ENCODE measurements at places on chromosomes 16 and 17. TPM values are rescaled to one million over a fixed set of nuclear protein-coding genes. Genes with fewer than 3 reads are reported as not detected.

- no peak for DNase-seq
These were observed 6.0 kb downstream of the CLEC16A start for GRCh38 chr16:10950393-10950792.

GRCh38 chr16:53024045-53024444, 28.7 kb downstream of the CHD9NB start:
- DNase-seq: no peak

DNA sequence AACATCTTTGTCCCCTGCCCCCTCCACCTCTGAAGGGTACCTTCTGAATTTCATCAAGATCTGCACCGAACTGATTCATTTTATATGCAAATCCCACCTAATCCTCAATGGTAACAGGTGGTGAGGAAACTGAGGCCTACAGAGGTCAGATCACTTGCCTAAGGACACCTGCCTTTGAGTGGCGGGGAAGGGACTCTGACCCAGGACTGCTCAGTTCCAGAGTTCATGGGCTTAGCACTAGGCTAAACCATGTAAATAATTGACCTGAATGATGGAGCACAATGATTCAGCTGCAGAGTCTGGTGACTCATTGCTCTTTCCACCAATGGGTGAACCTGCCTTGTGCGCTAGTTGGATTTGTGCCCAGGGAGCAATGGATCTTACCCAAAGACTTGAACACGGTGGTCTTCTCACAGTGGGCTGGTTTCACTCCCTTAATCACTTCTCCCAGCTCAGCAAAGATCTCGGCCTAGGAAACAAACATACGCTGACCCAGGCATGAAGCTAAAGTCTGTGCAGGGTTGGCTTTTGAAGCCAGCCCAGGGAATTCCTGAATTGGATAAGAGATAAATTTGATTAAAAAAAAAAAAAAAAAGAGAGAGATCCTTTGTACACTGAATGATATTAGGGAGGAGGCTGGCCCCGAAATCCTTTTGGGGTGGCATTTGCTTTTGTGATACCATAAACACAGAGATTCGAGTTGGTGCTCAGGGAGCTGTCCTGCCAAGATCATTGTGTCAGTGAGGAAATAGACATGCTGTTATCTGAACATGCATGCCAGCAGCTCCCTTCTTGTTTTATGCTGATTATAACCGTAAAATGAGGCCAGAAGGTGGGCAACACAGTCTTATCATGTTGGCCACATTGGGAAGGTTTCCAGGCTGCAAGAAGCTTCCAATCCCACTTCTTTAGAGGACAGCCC, 17.0 kb downstream of the CRYM start:
- no peak for DNase-seq

GRCh38 chr17:39548494-39549225, 59.1 kb downstream of the NEUROD2 start:
- DNase-seq: no peak

The ST6GALNAC1 gene
- not detected for total RNA-seq

DNA sequence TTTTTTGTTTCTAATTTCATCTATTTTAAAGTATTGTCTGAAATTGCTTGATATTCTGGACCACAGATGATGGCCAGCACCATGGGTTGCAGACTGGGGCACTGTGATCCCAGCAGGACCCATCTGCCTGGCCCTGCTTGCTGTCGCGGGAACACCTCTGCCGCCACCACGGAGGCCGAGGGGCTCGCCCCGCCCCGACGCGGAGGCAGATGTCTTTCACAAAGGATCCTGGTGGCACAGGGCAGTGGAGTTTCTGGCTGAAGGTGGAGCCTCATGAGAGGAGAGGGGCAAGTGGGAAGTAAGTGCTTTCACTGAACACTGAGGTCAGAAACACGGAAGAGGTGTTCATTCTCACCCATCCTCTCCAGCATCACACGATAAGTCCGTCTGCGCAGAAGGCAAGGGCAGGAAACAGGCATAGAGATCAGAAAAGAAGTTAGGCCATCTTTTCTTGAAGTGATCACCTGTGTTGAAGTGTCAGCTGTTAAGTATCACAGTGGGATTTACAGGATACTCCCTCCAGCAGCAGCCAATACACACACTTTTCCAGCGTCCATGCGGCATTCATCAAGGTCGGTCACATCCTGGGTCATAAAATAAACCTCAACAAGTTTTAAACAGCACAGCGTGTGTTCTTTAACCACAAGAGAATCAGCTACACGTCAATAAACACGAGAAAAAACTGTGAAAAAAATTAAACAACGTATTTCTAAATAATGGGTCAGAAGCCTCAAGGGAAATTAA, 194.5 kb downstream of the RPTOR start:
- DNase-seq: no peak

GRCh38 chr16:28563218-28563617, 9.5 kb downstream of the SGF29 start:
- no peak for DNase-seq

DNA sequence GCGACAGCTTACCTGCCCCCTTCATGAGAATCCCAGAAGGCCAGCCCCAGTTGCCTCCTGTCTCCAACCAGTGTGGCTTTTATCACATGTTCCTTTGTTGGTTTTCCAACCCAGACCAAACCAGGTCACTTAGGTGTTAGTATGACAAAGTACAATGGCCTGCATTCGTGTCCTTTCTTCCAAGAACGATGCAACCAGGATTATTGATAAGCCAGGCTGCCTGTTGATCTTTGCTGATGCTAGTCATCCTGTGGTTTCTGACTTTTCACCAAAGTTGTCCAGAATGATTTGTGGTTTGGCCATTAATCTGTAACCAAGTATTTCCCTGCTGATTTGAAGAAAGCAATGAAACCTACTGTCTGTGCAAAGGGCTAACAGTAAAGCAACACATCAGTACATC, 191.4 kb downstream of the CYLD start:
- no peak for DNase-seq

DNA sequence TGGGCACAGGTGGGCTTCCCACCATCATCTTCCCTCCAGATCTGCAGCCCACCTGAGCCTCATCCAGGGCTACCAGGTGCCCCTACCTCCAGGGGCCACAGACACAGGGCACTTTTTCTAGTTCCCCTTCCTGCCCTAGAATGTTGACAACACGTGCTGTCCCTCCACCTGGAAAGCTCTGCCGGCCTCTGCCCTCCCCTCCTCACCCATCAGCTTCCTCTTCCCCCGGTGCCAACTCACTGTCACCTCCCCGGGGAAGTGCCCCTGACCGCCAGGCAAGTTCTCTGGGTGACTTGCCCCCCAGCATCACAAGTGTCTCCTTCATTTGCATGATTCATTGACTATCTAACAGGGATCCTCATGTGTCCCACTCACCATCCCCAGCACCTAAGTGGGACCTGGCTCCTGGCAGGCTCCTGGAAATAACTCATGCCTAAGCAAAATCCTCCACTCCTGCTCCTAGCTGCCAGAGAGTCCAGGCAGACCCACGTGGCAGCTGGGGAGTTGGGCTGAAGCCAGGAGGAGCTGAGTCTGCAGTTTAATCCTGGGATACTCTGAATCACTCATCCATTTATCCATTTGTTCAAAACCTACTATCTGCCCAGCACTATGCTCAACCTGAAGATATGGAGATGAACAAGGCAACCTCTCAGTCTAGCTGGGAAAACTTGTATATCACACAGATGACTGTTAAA, 304.4 kb downstream of the FOXL1 start:
- DNase-seq: no peak

The TMEM238L gene
- total RNA-seq: not detected

The TEKT5 gene
- total RNA-seq: 0.25 TPM

DNA sequence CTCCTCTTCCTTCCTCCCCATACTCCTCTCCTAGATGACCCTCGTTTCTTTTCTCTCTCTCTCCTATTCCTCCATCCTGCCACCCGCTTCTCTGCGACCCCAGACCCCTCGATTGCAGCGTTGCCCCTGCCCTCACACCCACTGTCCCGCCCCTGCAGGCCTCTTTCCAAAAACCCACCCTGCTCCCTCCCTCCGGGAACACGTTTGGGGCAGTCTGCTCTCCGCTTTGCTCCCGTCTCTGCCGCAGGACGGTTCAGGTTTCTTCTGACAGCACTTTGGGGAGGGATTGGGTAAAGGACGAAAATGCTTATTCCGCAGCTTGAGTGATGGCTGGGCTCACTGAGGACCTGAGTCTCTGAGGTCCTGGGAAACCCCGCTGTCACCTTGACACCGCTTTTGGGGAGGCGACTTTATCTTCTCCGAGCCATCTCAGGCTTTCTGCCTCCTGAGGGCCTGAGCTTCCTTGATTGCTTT, 690 bp downstream of the NDE1 start:
- peak; percentile 7 for DNase-seq

DNA sequence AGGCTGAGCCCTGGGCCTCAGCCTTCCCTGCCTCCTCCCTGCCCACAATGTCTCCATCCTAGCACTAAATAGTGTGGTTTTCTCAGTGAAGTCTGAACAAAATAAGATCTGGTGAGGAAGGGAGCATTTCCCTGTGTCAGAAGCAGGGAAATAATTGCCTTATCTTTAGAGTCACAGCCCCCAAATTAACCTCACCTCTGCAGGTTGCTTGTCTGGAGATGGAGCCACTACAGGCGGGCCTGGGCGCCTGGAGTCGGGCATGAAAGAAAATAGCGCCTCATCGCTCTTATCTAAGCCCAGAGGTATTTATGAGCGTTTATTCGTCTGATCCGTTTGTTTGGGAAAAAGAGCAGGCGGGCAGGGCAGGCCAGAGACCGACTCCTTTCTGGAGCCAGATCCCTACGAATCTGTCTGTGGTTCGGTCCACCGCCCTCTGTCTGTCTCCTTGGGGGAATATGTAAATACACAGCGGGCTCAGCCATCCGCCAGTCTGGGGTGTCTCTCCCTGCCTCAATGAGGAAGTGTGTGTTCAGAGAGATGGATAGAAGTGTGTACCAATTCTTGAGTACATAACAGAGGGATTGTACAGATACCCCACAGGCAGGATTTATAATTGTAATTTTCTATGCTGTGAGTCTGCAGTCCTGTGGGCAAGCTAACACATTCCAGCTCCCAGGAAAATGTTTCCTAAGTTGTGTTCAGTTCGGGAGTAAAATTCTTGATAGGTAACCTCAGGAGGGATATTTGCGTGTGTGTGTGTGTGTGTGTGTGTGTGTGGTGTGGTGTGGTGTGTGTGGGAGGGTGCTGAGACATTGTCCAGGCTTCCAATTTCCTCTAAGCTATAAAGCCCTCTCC, 4.3 kb downstream of the HOXB6 start:
- DNase-seq: no peak

The MT1H gene
- not detected for total RNA-seq

DNA sequence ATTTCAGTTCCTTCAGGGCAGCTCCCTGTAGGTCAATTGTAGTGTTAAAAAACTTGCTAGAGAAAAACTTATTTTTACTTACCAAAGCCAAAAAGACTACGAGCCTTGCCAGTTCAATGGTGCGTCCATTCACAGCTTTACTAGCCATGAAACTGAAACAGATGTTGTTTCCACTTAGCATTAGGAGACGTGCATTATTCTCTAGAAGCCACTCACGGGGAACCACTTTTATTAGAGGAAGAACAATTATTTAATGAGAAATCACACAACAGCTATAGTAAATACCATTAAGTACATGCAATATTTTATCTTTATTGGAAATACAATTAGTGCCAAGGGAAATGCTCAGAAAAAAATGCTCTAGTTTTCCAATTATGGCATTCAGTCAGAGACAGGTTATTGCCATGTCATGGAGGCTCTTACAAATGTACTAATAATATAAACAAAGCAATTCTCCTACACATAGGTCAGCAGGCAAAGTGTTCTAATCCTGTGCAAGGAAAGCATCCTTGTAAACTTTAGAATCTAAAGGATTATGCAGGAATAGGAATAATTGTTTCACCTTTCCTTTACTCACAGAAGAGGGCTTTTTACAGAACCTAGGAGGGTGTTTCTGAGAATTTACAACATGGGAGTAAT, 17.4 kb downstream of the LASP1NB start:
- no peak for DNase-seq

DNA sequence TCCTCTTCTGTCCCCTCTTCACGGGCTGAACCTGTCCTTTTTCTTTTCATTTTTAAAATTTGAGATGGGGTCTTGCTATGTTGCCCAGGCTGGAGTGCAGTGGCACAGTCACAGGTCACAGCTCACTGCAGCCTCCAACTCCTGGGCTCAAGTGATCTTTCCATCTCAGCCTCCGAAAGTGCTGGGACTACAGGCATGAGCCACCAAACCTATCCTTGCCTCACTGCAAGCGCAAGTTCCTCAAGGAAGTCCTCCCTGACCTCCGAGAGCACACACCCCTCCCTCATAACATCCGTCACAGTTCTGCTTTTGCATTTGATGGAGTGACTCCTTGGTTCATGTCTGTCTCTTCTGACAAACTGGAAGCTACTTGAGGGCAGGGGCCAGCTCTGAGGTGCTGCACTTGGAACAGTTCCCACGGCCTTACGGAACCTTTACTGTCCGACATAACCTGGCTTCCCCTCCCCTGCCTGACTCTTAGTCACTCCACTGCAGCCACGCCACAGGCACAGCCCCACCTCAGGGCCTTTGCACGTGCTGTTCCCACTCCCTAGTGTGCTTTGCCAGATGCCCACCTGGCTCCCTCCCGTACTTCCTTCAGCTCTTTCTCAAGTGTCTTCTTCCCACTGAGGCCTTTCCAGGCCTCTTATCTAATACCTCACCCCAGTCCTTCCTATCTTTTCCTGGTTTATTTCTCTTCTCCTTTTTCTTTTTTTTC, 4.4 kb downstream of the TBX6 start:
- DNase-seq: no peak

GRCh38 chr16:85461814-85462713, 151.1 kb upstream of the GSE1 start:
- DNase-seq: peak; percentile 26

DNA sequence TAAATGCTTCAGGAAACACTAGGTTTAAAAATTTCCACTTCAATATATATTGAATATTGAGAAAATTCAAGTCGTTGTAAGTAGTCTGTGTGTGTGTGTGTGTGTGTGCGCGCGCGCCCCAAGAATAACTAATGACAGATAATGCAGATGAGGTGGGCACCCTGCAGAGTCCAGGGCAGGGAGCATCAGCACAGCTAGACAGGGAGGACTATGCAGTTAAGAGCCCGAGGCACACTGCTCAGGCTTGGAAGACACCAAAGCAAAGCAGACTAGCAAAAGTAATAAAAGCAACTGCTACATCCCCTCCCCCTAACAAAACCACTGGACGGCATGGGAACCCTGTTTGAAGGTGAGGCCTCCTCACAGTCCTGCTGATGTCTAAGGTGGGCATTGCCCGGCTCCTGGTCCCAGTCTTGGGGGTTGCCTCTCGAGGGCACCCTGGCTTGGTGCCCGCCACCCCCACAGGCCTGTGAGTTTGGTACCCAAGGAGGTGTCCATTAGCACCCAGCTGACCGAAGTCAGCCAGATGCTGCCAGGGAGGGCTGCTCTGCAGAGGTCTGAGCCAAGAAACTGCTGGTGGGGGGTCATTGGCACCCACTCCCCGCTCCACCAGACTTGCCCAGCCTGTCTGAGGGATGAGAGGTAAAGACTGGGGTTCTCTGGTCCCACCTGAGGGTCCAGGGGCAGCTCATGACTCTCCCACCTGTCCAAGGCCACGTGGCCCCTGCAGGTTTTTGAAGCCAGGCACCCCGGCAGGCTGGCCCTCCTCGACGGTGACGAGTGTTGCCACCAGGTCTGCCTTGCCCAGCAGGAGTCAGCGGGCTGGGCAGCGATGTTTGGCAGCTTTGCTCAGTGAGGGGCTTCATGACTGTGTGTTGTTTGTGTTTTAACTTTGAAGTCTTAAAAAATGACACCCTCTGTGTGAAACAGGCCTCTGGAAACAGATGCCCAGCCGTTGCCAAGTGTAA, 18.7 kb downstream of the LRRC75A start:
- DNase-seq: no peak
